ENCODE measurements at places on chromosomes 3 and 15.

GRCh38 chr3:65964838-65965237, 73.9 kb downstream of the MAGI1 start:
- DNase-seq = no peak

DNA sequence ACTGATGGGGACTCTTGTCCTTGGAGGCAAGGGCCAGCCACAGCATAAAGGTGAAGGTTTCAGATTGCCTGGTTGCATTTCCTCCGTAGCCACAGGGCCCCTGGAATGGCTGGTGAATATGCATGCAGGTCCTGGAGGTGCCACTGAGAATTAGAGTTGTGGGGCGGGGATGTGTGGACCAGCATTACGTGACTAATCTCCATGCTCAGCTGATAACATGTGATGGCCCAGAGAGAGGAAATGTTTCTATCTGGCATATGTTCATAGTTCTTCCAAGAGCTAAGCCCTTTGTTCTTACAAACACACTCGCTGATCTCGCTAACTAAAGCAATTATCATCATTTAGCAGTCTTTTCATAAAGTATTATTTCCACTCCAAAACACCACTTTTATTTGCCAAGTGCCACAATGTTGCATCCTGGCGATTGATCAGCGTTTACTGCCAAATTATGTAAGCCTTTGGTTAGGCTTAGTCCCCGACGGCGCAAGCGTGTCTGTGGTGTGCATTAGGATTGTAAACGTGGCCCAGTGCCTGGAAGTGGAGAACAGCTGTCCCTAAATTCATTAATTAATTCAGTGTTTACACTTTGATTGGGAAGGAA, 55.9 kb downstream of the CGNL1 start:
- DNase-seq = no peak

- DNase-seq = no peak
Measured at GRCh38 chr3:156473341-156473740, 81.6 kb downstream of the SSR3 start.

GRCh38 chr15:41806291-41807181, 21.4 kb upstream of the JMJD7 start:
- no peak for DNase-seq

DNA sequence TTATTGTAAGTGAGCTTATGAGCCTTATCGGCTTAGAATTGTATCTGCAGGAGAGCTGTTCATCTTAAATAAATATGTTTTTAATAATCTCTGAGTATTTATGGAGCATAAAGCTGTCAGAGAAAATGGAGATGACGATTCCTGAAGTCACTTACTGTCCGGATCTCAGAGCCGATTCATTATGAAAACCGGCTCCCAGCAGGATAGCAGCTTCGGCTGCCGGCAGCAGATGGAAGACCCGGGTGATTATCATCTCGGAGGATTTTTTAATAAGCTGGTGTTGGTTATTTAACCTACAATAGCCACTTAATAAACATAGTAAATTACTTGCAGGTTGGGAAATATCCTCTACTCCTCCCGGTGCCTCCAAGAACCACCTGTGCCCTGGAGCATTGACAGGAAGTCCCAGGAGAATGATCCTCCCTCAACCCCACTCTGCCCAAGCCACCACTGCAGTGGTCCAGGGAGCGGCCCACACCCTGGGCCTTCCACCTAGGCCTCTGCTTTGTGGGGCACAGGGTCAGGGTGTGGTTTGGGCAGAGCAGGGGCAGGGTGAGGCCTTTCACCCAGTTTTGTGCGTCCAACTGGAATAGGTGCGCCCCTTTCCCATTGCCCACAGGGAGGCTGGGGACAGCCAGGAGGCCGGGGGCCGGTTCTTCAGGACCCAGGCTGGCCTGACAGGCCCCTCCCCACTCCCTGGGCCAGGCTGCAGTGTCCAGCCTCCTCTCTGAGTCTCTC, 42.2 kb upstream of the PRR23E start:
- DNase-seq = no peak

DNA sequence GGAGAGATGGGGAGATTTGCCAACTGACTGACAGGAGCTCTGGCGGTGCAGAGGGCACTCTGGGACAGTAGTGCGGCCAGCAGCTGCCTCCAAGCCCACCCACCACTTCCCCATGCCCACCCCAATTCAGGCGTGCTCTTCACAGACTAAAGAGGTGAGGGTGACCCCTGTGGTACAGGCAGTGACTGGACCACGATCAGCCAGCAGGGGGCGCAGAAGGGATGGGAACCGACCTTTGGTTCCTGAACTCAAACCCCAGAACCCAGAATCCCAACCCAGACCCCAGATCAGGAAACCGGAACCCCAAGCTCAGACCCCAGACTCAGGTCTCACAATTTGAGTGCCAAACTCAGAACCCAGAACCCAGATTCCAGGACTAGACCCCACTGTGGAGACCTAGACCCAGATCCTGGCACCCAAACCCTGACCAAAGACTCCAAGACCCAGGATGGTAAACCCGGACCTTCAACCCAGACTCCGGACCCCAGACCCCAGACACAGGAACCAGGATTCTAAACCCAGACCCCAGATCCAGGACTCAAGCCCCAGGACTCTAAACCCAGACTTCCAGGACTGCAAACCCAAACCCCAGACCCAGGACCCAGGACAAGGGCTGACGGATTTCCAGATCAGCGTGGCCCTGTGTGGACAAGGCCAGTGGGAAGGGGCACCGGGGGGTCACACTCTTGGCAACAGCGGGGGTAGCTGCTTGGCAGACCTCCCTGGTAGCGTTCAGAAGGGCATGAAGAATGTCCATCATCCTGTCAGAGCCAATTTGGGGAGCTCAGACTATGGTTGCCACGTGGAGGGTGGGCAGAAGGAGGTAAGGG, 3.7 kb upstream of the MYL3 start:
- peak; percentile 91 for DNase-seq

GRCh38 chr3:111616417-111617105, 21.4 kb upstream of the ZBED2 start:
- no peak for DNase-seq

DNA sequence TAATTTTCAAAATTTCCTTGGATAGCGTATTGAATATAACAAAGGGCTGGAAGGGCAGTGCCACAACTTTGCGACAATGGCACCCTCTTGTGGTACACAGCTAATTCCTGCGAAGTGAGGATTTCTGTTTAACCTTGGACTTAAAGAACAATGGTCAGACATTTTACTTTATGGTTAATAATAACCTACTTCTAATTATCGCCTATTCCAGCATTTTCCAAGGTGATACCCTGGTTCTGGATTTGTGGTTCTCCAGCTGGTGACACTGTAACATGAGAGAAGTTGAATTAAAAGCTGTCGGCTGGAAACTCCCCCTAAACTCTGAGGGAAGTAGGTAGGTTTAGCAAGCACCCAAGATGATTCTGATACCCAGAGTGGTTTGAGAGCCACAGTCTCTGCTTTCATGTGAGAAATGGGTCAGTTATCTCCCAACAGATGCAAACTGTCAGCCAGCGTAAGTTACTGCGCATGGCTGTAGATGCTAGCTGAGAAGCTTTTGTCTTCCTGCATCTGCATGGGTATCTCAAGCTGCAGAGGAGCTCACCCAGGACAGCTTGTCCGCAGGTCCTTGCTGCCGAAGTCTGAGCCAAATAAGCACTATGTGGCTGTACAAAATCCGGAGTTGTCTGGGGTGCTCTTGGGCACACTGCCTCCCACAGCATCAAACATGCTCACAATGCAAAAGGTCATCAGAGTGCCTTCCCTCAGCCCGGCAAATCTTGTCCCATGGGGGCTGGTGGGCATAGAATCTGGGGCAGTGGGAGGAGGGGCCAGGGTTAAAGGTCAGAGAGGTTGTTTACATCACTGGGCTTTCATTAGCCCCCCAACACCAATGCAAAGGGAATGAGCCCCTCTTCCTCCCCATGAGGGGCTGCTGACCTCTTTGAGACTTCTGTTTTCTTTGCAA, 6.6 kb upstream of the CHSY1 start:
- peak; percentile 71 for DNase-seq

DNA sequence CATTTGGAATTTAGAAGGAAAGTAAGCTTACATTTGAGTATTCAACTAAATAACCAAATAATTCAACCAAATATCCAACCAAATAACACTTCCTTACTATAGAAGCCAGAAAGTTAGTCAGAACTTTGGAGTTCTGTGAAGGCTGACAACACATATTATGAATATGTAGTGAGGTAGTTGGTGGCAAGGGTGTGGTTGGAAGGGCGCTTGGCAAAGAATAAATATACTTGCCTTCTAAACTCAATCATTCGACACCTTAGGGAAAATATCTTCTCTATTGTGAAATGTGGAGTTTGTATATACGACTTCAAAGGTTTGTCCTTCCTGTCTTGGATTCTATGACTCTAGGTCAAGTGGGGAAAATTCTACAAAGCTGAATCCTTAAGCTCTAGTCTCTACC, 111.7 kb upstream of the OSTN start:
- no peak for DNase-seq

DNA sequence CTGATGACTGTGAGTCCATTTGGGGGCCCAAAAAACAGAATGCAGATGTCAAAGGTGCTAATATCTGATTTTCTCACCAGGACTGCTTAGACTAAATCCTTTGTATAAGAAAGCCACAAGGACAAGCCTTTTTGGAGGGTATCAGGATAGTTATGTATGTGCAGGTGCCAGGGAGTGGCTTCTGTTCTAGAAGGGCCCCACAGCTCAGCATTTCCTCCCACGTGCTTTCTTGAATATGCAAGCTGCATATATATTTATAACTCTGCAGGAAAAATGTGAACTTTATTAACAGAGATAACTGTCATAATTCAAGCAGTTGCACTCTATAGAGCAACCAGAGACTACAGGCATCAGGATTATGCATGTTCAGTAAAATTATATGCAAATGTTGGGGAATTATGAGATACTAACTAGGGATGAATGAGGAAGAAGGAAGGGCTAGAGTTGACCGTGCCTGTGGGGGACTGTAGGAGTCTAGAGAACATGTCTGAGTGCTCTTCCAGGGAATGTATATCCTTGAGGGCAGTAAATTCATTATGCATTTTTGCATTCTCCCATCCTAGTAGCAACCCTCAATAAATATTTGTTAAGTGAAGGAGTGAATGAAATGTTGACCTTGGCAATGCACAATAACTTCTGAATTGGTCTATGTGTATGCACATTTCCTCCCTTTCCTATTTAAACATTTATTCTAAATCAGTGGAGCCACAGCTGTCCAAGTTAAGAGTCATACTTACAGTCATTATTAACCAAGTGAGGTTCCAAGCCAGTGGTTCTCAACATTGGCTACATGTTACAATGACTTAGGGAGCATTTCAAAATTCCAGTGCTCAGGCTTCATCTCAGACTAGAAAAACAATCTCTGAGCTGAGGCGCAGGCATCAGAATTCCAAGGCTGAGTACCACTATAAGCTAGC, 94.8 kb upstream of the ANKRD28 start:
- no peak for DNase-seq

GRCh38 chr3:153657046-153657445, 464.1 kb upstream of the ARHGEF26 start:
- DNase-seq = no peak

DNA sequence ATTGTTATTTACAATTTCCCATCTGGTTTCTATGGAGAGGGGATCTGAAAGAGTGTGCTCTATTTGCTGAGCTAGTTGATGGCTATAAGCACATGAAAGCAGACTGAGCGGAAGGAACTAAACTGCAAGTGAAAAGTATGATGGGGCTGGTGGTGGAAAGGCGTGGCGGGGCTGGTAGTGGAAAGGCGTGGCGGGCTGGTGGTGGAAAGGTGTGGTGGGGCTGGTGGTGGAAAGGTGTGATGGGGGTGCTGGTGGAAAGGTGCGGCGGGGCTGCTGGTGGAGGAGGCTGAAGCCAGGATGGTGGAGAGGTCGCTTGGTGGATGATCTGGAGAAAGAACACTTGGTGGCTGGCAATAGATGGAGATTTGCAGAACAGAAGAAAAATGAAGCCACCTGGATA, 136.7 kb downstream of the FMN1 start:
- no peak for DNase-seq

DNA sequence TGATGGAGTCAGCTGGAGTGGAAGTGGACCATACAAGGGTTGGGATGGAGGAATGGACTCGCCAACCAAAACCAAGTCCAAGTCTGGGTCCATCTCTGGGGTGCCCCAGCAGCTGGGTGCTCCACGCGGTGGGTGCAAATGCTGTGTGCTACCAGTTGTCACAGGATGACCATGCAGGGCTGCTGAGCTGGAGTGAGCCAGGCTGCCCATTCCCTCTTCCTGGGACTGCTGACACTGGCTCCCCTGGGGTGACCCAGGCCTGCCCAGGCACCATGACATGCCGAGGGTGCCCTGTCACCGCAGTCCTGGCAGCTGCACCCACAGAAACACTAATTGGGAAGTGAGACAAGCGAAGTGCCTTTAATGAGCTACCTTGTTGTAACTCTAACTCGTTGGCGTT, 140.2 kb downstream of the TPRA1 start:
- DNase-seq = no peak

DNA sequence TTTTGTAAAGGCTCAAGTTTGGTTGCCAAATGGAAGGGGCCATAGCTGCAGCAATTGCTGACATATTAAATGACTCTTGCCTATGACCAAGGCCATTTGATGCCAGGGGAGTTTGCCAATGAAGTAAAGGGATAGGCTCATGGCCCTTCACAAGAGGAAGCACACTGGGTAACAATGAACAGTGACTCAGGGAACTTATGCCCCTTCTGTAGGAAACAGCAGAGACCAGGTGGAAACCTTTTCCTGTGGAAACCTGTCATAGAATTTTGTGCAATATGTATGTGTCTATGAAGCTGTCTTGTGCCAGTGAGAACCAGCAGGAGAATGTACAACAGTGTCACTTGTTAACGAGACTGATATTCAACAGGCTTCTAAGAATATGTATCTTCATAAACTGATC, 25.4 kb upstream of the AVEN start:
- no peak for DNase-seq

GRCh38 chr3:105315144-105315543, 51.6 kb upstream of the ALCAM start:
- no peak for DNase-seq

- no peak for DNase-seq
Measured at GRCh38 chr3:15495461-15496340, 25.8 kb downstream of the COLQ start.

GRCh38 chr3:10195366-10196089, 30.8 kb downstream of the IRAK2 start:
- no peak for DNase-seq
